ENCODE measurements at places on chromosomes 5 and 9. TPM values are rescaled to one million over a fixed set of nuclear protein-coding genes. Genes with fewer than 3 reads are reported as not detected.

The BTNL3 gene
- not detected for total RNA-seq

The ANXA1 gene
- 583 TPM for total RNA-seq

The SH3GLB2 gene
- 23.2 TPM for total RNA-seq

The ACSL6 gene
- 0.77 TPM for total RNA-seq

The MZB1 gene
- not detected for total RNA-seq
